Astrocyte of the spinal cord (primary cell): ENCODE measurements at places on chromosomes 11 and 22.

DNA sequence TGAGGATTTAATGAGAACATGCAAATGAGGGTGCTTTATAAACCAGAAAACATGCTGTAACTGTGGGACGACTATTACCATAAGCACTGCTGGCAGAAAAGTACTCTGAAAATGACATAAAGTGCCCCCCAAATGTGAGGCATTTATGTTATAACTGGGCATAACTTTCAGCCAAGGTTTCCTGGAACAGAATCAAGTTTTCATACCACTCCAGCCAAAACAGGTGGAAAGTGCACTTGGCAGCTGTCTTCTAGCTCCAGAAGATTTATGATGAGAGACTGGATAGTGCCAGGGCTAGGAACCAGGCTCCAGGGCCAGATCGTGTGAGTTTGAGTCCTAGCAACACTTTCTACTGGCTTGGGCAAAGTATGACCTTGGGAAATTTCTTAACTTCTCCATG lies 339.2 kb downstream of the TENM4 start:
- DNase-seq = no peak

GRCh38 chr22:44442851-44443595 lies 55.0 kb downstream of the RTL6 start:
- no peak for DNase-seq

DNA sequence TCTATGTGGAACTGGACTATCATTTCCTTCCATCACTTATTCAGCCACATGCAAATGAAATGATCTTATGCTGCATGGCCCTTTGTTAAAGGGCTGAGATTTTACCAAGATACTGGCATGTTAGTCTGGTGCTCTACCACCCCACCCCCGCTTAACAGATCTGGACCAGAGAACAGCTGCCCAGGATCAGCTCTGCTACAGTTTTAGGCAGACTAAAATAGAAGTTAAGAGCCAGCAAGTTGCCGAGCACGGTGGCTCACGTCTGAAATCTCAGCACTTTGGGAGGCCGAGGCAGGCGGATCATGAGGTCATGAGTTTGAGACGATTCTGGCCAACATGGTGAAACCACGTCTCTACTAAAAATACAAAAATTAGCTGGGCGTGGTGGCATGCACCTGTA lies 4.6 kb downstream of the DDB1 start:
- no peak for DNase-seq

GRCh38 chr11:33898957-33899356 lies 7.1 kb upstream of the LMO2 start:
- DNase-seq = no peak

- DNase-seq = no peak
Observed at GRCh38 chr22:44727709-44728108, 24.7 kb upstream of the ARHGAP8 start.

DNA sequence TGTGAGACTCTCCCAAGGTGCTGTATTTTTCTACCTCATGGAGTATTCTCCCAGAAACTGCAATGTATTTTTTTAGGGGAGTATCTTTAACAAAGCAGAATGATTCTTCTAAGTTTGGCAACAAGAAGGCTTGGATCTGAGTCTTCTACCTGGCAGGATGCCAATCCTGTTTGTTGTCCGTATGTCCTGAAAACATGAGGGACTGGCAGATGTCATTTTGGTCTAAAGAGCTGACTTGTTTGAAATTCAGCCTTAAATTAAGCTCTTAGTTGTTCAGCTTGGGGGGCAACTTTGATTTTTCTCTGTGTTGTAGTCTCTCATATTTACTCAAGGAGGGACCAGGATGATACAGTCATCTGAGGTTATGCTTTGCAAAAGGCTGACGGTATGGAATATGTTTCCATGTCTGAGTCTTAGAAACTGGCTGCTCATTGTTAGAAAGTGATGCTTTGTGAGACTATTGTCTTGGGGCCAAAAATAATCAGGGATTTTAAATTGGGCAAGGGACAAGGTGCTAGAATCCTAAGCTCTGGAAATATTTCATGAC lies 9.3 kb downstream of the MRPL16 start:
- DNase-seq = no peak
